ENCODE measurements at places on chromosomes 2 and 18.
A peak's percentile ranks its signal among the peaks of the same experiment; 100 is the strongest.

- no peak for DNase-seq
Observed at GRCh38 chr18:27104743-27105142, 80.4 kb downstream of the CHST9 start.

DNA sequence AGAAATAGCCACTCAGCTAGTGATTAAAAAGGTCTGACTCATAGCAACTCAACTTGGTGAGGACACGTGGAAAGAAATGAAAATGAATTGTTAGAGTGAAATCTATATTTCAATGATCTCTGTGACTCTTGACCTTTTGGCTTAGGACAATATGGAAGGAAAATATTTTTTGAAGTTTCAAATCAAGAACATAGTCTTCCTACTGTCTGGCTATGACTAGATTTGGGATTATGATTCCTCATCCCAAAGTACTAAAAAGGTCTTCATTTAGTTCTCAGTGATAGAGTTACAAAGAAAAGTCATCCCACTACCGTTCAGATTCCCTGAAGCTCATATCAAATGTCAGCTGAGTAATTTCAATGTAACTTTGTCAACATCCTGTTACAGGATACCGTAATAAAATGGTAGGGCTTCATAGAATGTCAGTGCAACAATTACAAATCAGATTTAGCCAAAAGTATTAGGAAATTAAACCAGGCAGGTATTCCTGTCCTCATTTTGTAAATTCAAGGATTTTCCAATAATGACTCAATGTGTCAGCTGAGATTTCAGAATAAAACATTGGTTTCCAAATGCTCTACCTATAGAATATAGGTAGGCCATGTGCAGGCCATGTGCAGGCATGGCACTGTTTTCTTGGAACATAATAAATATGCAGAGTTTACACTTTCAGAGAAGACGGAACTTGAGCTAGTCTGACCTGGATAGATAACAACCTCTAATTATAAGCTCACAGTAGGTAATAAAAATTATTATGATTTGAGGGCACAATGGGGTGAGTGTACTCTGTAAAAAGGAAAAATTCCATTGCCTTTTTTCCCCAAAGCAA, 36.0 kb downstream of the ANKRD29 start:
- DNase-seq: no peak

GRCh38 chr18:13608791-13609532, 117.4 kb downstream of the FAM210A start:
- peak; percentile 50 for DNase-seq

DNA sequence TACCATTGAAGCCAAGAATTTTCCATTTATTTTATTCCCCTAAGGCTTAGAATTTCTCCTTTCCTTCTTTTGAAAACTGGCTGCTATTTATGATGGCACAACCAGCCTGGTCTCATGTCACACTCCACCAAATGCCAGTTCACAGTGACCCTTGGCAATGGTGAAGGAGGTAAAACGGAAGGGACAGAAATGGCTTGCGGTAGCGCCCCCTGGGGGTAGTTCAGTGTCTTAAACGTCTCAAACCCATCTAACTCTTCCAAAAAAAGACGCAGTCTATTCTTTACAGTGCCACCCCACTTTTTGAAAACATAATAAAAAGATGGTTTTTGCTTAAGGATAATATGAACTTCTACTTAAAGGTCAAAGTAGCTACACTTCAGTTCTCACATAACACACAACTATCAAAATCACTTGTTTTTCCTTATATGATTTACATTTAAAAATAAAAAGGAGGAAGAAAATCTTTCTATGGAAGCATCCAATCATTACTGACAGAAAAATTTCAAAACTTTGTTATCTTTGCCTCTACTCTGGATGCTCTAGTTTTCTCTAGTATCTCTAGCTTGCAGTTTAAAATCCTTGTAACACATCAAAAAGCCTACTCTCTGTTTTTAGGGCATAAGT, 28.0 kb downstream of the PNO1 start:
- DNase-seq: peak; percentile 77

DNA sequence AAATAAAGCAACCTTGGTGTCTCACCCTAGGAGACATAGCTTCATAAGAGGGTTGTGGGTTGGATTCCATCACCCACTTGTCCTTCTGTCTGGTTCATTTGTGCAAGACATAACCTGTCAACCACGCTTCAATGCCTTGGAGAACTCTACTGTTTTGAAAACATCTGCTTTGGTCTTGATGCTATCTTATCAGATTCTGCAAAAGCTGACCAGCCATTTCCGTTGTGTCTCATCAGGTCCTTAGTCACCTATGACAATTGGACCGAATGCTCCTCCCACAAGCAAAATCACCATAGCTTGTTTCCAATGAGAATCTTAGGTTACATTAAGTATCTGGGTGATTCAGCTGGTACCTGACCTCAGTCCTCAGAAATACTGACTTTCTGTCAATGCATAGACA, 35.4 kb downstream of the STAT4 start:
- peak; percentile 76 for DNase-seq

DNA sequence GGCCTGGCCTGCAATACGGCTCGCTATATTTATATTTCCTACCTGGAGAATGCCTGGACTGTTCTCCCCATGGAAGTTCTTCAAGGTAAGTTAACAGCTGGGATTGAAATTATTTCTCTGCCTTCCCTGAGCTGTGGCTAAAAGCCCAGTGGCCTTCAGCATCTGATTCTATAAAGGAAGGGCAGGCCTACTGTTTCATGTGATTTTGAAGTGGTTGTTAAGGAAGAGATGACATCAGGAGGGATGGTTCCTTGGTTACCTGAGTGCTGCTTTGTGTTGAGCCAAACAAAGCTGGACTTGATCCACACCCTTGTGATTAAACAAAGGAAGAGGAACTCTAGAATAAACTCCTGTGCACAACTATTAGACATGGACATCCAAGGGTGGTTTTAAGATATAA, 61.6 kb downstream of the MFSD6 start:
- DNase-seq: no peak

- DNase-seq: no peak
Observed at GRCh38 chr2:203808046-203808750, 59.4 kb upstream of the CTLA4 start.

- DNase-seq: no peak
Observed at GRCh38 chr2:1745171-1746023, 1.1 kb upstream of the PXDN start.

DNA sequence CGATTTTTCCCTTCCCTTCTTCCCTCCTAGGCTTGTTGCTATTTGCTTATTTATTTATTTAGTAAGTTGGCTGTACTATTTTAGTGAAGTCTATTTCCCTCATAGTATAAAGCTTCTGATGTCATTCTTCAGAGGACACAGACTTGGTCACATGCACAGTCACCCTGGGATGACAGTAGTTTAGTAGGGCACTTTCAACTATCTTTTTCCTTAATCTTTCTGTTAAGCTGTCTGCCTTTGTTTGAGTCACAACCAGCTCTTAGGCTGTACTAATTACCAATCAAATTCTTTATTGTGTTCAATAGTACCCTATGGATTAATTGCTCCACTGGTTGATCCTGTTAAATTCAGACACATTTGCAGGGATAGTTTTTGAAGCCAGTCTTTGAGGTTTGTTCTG, 26.9 kb upstream of the RAB31 start:
- no peak for DNase-seq

DNA sequence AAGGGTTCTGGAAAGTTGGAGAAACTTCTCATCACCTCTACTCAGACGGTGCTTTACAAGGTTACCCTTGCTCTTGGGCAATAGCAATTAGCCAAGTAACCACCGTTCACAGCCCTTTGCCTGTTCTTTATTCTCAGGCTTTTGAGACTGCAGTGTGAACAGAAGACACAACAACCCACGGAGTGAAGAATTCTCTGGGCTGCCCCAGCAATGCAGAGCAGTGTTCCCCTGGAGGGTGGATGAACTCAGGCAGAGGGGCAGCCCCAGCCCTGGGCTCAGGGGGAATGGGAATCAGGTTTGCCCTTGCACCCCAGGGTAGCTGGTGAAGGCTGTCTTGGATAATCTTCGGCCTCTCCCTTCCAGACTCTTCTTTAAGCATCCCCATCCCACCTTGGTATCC, 69.1 kb downstream of the MCFD2 start:
- no peak for DNase-seq

DNA sequence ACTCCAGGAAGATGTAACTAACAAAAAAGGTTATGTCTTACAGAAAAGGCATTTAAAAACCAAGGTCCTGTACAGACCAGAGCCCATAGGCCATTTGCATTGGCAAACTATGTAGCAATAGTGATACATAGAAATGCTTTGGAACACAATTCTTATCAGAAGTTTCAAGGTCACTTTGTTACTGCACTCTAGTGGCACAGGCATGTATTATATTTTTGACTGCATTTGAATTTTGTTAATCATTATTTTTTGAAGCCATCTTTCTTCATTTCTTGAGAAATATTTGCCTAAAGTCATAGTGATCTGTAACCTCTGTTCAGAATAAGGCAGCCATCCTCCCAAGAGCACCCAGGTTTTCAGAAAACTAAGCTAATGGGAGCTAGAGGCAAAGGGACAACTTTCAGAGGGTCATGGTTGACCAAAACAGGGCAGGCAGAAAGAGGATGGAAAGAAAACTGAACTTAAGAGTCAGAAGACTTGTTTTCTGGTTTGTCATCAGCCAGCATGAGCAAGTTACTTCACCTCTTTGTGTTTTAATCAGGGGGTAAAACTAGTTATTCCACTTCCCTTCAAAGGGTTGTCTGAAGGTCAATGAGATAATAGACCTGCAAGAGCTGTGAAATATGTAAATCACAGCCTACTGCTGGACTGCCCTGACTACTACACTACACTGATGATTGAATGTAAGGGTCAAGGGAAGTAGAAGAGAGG, 41.5 kb downstream of the SLC38A11 start:
- no peak for DNase-seq

DNA sequence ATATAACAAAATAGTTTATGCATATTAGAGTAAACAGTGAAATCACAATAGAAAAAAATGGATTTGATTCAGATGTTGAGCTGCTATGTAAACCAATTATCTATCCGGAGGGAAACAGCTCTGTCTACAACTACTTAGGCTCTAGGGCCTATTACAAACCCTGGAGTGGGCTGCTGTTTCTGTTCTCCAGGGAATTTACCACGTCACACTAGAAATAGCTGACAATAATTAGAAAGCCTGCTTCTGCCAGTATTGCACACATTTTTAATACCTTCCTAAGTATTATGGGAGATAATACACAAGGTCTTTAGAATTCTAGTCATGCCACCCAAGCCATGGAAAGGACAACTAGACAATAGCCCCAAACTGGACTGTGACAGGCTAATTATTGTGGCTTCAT, 411.1 kb downstream of the FIGN start:
- no peak for DNase-seq

GRCh38 chr2:29478641-29479040, 363.4 kb downstream of the CLIP4 start:
- DNase-seq: no peak

DNA sequence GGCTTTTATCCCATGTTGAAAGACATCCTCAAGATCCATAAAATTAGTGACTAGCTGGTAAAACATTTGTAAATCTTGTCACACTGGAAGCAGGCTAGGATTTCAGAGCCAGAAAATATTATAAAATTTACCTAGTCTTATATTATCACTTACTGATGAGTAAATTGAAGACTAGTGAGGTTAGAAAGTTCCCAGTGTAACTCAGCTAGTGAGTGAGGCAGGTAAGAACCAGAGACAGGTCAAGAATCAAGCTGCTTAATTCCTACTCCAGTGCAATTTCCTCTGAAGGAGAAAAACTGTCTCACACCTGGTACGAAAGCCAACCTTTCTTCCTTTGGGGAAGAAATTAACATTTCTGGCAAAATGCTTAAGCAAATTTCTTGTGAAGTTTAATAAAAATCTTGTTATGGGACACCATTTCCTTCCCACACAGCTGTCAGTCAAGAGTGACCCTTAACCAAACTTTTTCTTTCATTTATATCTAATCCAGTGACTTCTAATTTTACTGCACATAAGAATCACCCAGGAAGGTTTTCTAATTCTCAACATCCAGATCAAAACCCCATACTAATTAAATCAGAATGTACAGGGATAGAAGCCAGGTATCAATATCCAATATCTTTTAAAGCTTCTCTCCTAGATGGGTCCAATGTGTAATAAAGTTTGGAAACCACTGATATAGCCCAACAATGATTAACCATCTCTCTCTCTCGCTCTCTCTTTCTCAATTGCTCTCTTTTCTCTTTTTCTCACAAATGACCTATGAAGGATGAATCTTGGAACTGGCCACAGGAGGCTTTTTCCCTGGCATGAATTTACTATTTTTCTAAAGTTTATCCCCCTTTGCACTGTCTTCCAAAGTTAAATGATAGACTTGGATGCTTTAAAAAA, 264.3 kb upstream of the SLC39A10 start:
- no peak for DNase-seq

DNA sequence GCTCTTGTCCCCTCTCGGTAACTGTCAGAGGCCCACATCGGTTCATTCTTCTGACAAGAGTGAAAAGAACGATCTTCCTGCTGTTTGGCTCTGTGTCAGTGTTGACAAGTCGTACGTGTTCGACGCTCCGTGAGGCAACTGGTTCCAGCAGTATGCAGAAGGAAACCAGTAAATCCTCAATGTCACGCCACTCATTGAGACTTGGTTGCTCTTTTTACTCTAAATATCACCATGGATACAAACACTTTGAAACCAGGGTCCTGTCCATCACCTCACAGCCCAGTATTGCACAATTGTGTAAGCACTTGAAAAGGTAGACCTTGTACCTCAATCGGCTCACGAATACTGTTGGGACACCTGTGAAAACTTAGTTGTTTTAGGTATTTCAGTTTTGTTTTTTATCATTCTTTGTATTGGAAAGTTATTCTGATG, 136.4 kb downstream of the ZNF407 start:
- DNase-seq: no peak

Data from activated CD4-positive, alpha-beta T cell treated with anti-CD3 and anti-CD28 coated beads for 48 hours (primary cell).